ENCODE measurements at places on chromosomes 7 and 10.

DNA sequence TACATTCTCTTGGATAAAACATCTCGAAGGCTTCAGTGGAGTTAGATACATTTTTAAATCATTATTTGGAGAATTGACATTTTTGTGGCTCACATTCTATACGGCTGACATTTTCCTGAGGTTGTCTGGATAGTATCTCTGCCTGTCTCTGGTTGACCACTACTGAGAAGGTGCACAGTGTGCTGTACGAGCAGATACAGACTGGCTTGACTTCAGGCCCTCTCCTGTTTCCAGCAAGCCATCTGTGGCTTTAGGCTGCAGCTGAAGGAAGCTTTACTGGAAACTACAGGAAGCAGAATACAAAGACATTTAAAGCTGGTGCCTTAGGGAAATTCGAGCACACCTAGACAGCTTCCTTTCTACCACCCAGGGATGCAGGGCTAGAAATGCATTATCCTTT, 39.3 kb upstream of the RSU1 start:
- DNase-seq = no peak

GRCh38 chr10:99345350-99345749, 16.2 kb downstream of the CNNM1 start:
- DNase-seq = no peak

DNA sequence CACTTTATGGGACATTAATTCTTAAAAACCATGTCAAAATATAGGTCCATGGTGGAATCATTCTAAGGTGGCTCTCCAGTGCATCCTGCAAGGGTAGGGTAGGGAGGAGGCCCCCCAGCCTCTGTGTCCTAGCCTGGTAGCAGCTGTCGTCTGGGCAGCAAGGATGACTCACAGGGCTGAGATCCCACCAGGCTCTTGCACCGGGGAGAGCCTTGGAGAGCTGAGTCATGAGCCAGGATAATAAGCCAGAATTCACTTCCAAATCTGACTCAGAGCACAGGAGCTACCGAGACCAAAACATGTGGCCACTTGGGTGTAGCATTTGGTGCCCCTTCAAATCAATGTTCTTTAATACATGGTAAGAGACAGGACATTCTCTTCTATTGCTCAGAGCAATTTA, 298.5 kb downstream of the NEBL start:
- no peak for DNase-seq

GRCh38 chr10:12875100-12875499, 126.4 kb downstream of the CCDC3 start:
- no peak for DNase-seq

GRCh38 chr10:68171539-68172080, 60.3 kb downstream of the ATOH7 start:
- no peak for DNase-seq

GRCh38 chr7:40300146-40300670, 165.4 kb downstream of the SUGCT start:
- DNase-seq = no peak

DNA sequence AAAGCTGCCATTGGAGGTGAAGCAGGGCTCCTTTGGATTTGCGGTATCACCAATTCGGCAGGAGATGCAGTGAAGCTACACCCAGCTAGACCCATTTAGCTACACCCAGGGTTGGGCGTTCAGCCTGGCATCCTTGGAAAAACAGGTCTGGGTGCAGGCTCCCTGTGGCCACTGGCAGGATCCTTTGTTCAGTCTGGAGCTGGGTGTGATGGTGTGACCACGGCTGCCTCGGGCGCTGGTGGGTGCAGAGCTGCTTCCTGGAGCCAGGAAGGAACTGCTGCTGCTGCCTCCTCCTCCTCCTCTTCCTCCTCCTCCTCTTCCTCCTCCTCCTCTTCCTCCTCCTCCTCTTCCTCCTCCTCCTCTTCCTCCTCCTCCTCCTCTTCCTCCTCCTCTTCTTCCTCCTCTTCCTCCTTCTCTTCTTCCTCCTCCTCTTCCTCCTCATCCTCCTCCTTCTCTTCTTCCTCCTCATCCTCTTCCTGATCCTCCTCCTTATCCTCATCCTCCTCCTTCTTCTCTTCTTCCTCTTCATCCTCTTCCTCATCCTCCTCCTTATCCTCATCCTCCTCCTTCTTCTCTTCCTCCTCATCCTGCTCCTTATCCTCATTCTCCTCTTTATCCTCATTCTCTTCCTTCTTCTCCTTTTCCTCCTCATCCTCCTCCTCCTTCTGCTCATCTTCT, 84.0 kb downstream of the GRK5 start:
- DNase-seq = no peak

GRCh38 chr10:88027570-88027969, 164.1 kb downstream of the PTEN start:
- no peak for DNase-seq

DNA sequence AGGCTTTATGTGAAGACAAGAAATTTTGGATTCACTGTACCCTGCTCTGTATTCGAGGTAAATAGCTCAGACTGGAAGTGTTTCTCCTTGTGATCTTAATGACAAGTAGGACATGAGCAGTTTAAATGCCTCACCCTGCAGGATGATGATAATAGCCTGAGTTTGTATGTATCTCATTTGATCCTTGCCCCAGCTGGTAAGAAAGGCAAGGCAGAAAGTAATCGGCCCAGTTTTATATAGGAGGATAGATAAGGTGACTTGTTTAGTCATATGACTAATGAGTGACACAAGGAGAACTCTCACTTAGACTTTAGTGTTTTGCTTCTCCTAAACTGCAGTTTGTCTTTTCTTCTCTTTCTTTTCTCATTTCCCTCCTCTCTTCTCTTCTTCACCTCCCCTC, 372.6 kb downstream of the PHF14 start:
- no peak for DNase-seq

DNA sequence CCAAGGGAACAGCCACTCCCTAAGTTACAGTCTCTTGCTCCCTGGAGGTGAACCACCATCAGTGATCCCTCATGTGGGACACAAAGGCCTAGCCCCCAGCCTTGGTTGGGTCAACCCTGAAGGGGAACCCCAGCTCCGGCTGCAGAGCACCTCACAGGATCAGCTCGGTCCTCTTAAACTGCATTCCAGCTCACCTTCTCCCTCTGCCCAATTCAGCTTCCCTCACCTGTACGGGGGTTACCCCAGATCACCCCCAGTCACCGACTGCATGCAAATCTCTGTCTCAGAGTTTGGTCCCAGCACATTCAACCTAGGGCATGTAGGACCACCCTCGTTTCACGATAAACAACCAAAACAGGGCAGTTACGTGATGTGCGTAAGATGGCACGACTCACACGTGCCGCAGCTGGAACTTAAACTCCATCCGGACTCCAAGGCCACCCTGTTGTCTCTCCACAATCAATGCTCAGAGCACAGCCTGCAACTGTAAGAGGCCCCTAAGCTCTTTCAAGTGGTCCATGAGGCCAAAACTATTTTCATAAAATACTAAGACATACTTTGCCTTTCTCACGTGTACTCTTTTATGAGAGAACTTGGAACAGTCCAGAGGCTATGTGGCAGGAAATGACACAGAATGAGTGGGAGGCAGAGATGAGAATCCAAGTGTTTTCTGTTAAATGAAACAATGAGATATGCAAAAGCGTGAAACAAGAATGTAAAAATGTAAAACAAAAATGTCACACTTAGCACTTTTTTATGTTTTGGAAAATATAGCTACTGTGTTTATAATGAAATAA, 285.2 kb downstream of the PTPRN2 start:
- no peak for DNase-seq

GRCh38 chr10:49082766-49083165, 32.6 kb downstream of the VSTM4 start:
- no peak for DNase-seq

GRCh38 chr7:98562871-98563495, 54.1 kb upstream of the NPTX2 start:
- DNase-seq = no peak

- no peak for DNase-seq
Observed at GRCh38 chr10:6071181-6072175, 9.3 kb upstream of the IL2RA start.

DNA sequence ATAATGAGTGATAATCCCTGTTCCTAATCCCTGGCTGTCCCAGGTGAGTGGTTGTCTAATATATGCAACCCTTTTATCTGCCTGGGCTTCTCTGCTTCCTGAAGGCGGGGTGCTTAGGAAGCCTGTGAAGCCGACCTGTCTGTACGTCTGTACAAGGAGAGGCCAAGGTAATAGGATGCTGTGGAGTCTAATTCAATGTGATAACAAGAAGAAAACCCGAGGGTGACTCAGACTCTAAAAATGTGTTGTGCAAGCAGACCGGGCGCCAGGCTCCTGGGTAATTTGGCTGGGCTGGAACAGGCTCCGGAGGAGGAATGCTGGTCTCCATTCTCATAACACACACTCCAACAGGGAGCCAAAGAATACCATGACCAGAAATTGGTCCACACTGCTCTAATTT, 43.6 kb downstream of the THNSL1 start:
- no peak for DNase-seq

DNA sequence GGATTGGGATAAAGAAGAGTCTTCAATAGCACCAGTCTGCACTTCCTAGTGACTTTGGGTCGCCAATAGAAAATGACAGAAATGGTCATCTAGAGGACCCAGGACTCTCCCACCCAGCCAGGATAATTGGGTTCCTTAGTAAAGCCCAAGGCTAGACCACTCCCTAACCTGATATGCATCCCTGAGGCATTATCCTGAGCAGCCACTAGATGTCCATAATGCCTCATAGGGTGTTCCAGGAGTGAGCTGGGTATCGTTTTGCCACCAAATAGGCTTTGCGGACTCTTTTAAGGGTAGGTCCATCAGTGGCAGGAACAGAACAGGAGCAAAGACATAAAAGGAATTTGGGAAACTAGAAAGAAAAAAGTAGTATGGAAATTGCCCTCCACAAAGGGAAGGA, 4.5 kb upstream of the LRRC4 start:
- no peak for DNase-seq

DNA sequence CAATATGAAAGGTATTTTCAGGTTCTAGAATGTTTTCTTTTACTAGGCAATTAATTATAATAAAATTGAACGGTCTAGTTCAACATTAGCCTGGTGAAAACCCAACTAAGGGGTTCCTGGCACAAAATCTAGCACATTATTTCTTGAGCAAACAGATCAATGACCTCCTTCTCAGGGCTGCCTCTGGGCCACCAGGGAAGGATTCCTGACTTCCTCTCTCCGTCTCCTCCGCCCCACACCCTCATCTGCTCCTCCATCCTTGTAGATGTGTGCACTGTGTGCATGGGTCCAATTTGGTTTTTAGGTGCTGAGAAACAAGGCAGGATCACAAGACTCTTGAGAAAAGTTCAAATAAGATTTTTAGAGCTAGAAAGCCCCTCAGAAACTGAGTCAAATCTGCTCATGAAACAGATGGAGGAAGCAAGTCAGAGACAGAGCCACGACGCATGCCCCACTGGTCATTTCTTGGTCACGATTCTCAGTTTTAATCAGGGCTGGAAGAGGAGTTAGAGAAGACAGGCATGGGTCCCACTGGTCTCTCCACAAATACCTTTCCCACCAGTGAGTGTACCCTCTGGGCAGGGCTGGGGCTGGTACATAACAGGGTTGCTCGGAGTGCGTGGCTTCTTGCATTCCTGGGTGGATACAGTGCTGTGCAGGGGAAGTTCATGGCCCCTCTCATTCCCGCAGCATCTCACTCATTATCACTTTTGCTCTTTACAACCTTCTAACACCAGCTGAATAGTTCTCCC, 3.8 kb downstream of the TRPV6 start:
- no peak for DNase-seq

GRCh38 chr10:86451604-86451960, 70.0 kb downstream of the WAPL start:
- no peak for DNase-seq

DNA sequence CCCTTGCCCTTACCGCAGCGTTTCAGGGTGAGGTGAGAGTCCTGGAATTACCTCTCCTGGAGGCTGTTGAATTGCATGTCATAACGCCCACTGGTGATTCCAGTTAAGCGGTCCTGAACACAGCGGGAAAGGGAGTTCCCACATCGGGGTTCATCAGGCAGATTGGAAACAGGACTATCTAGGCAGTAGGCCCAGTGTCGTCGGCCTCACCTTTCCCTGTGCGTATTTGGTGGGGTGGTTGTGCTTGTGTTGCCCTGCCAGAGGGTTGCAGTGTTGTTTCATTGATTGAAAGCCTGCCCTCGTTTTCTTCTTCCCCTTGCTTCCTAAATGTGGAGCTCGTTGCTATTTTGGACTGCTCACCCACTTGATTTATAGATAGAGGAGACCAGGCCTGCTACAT, 10.6 kb upstream of the SUN1 start:
- DNase-seq = no peak

DNA sequence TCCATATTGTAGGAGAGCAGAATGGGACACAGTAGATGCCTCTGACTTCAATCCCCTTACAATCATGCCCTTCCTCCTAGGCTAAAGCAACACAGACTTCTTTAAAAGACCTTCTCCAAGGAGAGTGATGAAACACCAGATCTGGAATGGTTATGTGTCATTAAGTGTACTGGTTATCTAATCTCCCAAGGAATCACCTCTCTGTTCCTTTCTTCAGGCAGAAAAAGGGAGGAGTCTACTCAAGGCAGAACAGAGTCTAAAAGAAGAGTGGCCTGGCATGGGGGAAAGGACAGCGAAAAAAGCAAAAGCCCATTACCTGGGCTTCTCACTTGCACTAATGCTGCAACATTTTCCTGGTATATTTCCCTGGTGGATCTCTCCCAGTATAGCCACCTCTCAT, 2.9 kb downstream of the ELMO1 start:
- DNase-seq = no peak

DNA sequence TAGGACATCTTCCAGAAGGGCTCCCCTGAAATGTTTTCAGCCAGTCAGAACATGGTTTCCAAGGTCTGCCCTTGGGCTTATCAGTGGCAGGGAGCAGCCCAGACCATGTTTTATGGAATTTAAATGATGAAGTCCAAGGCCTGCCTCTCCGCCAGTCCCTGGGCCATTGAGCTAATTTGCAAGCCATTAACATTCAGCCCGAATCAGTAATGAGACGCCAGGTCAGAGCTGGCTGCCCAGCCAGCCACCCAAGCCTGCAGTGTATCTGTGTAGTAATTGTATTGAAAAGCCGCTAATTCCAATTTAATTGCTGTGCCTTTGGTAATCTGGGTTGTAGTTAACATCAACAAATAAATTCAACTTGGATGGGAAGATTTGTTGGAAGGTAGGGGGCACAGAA, 131.4 kb downstream of the PAXIP1 start:
- no peak for DNase-seq

DNA sequence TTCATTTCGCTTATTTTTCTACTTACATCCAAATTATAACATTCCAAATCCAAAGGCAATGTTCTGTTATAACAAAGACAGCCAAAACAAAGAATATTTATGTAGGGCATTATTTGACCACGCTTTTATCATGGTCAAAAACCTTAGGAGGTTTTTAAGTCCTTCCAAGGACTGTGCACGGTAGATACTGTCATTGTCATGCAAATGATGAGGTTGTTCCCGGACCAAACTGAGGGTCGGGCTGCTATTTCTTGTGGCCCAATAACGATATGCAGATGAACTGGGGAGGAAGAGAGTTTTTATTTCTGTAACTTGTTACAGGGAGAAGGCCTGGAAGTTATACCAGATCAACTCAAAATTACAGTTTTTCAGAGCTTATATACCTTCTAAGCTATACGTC, 56.6 kb upstream of the STEAP4 start:
- no peak for DNase-seq

- no peak for DNase-seq
Observed at GRCh38 chr10:23868121-23868520, 340.8 kb upstream of the KIAA1217 start.

GRCh38 chr10:70810967-70811366, 4.8 kb upstream of the SGPL1 start:
- DNase-seq = no peak
